Lung (tissue), 17 donors: ENCODE measurements at places on chromosomes 7 and 10. TPM values are rescaled to one million over a fixed set of nuclear protein-coding genes. Genes with fewer than 3 reads are reported as not detected.

The BTBD16 gene
- 0.67 TPM for total RNA-seq

The SFRP4 gene
- total RNA-seq = 2.5 TPM

The LIPJ gene
- total RNA-seq = 0.14 TPM

- no peak overlapping the region for H3K27ac ChIP-seq
- H3K36me3 ChIP-seq = no peaks in the 10 kb centered on the region
- peak; percentile 24 for DNase-seq
- no peaks in the 10 kb centered on the region for H3K27me3 ChIP-seq
- H3K4me1 ChIP-seq = no peaks in the 10 kb centered on the region
- H3K4me3 ChIP-seq = no peak overlapping the region
These were observed 131.9 kb downstream of the CALCR start for GRCh38 chr7:93442478-93443224.

The LIPN gene
- total RNA-seq = 0.55 TPM

GRCh38 chr7:51160990-51161615, 155.5 kb downstream of the COBL start:
- H3K4me1 ChIP-seq = no peaks in the 10 kb centered on the region
- H3K4me3 ChIP-seq = no peak overlapping the region
- no peak overlapping the region for H3K27ac ChIP-seq
- peaks cover 8% of the 10 kb centered on the region for H3K27me3 ChIP-seq
- no peaks in the 10 kb centered on the region for H3K36me3 ChIP-seq

The NPFFR1 gene
- total RNA-seq = 0.12 TPM

- no peak overlapping the region for H3K4me3 ChIP-seq
- no peaks in the 10 kb centered on the region for H3K27me3 ChIP-seq
- no peak overlapping the region for H3K27ac ChIP-seq
- H3K4me1 ChIP-seq = no peaks in the 10 kb centered on the region
These were observed 551.7 kb downstream of the GRM8 start for GRCh38 chr7:126700807-126701604.

The MSMB gene
- total RNA-seq = 0.64 TPM

- H3K4me1 ChIP-seq = no peaks in the 10 kb centered on the region
- no peaks in the 10 kb centered on the region for H3K27me3 ChIP-seq
- H3K4me3 ChIP-seq = no peak overlapping the region
- no peak overlapping the region for H3K27ac ChIP-seq
- no peak for DNase-seq
- no peaks in the 10 kb centered on the region for H3K36me3 ChIP-seq
These were observed 785.6 kb downstream of the REEP3 start for GRCh38 chr10:64306729-64307327.

The SVOPL gene
- total RNA-seq = 1.5 TPM

The IRF5 gene
- total RNA-seq = 6.0 TPM

DNA sequence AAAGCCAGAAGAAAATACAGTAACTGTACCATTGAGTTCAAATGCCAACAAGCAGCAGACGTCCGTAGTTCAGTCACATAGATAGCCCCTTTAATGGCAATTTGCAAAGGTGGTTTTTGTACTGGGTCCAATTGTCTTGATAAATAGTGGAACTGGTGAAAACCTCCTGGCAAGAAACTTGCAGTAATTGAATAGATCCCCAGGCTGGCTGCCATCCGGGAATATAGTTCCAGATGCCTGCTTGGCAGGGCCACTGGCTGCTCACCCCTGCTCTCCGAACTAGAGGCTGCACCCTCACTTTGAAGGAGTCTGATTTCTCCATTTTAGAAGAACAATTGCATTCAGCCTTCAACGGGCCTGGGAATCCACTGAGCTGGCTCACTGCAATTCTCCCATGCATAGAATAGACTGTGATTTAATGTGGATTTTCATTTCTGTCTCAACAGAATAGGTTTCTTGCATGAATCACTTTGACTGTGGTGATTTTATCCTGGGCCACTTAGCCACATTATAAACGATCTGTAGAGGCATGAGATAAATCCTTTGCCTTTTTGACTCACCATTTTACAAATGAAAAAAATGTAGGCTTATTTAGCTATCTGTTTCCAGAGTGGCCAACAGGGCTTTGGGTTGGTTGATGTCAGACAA, 35.9 kb upstream of the ELMO1 start:
- no peak overlapping the region for H3K4me3 ChIP-seq
- no peaks in the 10 kb centered on the region for H3K36me3 ChIP-seq
- DNase-seq = no peak
- H3K27me3 ChIP-seq = no peaks in the 10 kb centered on the region
- H3K27ac ChIP-seq = no peak overlapping the region

- H3K27me3 ChIP-seq = no peaks in the 10 kb centered on the region
- peaks cover 29% of the 10 kb centered on the region for H3K36me3 ChIP-seq
- no peak overlapping the region for H3K27ac ChIP-seq
- H3K4me1 ChIP-seq = no peaks in the 10 kb centered on the region
These were observed 34.9 kb downstream of the DCLRE1C start for GRCh38 chr10:14918964-14919363.

DNA sequence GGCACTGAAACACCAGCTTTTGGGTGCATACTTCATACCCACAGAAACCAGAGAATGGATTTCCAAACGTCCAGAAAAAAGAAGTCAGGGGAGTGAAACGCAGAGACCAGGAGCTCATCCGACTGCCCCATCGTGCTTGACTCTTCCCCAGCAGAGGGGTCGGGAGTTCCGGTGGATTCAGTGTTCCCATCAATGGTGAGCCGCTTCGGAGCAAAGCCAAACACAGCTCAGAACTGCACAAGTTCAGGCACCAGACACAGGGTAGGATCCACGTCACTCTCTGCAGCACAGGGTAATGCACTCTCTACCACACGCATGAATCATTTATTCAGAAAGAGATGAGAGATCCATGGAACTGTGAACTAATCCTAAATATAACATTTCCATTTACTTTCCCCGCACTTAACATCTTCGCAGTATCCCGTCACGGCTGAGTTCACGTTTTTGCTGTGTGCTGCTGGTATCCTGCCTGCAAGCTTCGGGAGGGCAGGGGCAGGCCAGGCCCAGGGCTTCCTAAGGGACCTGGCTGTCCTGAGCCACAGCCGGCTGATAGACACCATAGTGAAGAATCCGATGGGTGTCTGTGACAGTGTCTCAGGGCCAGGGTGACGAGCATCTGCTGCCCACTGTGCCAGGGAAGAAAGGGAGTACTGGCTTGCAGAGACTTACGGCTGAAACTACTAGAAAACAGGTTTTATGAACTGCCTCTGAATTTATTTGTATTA, 545.3 kb downstream of the PTPRN2 start:
- no peak overlapping the region for H3K4me3 ChIP-seq
- no peaks in the 10 kb centered on the region for H3K36me3 ChIP-seq
- DNase-seq = no peak
- H3K27me3 ChIP-seq = no peaks in the 10 kb centered on the region
- no peaks in the 10 kb centered on the region for H3K4me1 ChIP-seq
- H3K27ac ChIP-seq = no peak overlapping the region

The CADPS2 gene
- 37.9 TPM for total RNA-seq

The OR6V1 gene
- not detected for total RNA-seq

The CALHM3 gene
- total RNA-seq = not detected

DNA sequence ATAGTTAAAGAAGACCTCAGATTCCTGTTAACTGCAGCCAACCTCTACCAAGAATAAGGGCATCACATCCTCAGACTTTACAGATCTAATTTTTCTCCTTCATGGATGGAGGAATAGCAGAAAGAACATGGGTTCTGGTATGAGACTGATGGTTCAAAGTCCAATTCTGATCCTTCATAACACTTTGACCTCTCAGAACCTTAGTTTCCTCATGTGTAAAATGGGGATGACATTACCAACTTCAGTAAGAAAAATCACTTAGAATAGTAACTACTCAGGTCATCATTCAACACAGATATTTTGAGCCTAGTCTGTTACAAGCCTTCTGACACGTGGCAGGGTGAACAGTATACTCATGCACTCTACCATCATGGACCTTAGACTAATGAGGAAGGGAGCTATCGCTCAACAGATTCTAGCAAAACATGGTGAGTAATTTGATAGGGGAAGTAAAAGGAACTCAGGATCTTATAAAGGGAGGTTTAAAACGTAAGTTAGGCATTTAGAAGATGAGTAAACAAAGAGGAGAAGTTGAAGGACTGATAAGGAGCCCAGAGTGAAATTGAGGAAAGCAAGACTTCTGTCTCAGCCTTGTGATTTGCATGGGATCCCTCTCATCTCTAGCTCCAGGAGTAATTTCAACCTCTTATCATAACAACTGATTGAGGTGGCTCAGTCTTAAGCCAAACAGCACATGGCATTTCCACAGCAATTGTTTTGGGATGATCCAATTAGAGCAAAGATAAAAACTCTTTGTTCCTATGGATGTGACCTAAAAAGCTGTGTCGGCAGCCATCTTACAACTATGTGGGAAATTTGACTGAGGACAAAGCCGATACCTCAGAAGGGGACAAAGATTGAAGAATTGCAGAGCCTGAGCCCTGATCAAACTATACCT, 69.2 kb upstream of the TCF7L2 start:
- no peaks in the 10 kb centered on the region for H3K4me1 ChIP-seq
- H3K27ac ChIP-seq = no peak overlapping the region
- no peaks in the 10 kb centered on the region for H3K36me3 ChIP-seq
- H3K4me3 ChIP-seq = no peak overlapping the region
- H3K27me3 ChIP-seq = no peaks in the 10 kb centered on the region

The AGBL3 gene
- total RNA-seq = 3.6 TPM

The FAM13C gene
- 9.5 TPM for total RNA-seq

The AKR1C1 gene
- 7.9 TPM for total RNA-seq

The NPTX2 gene
- total RNA-seq = 2.3 TPM

DNA sequence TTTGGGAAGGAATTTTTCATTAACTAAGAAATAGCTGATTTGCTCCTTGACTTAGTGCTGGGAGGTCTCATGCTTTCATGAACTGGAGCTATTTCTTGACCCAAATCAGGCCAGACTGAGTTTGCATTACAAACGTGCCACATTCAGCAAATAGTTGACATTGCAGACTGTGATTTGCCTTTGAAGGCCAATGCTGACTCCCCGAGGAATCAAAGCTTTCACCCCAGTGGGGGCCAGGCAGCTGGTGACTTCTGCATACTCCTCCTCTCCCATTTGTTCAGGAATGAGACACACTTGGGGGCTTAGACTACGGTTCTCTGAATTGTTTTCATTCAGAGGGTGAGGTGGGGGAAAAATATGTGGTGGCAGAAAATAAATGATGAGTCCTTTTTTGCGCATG, 111.0 kb upstream of the JAZF1 start:
- no peaks in the 10 kb centered on the region for H3K36me3 ChIP-seq
- H3K4me3 ChIP-seq = no peak overlapping the region
- H3K27ac ChIP-seq = no peak overlapping the region

- no peak overlapping the region for H3K4me3 ChIP-seq
- H3K27me3 ChIP-seq = no peaks in the 10 kb centered on the region
- DNase-seq = peak; percentile 80
- H3K27ac ChIP-seq = peak overlapping the region; percentile 75
These were observed 196.8 kb downstream of the RNLS start for GRCh38 chr10:88386204-88386788.

The REPIN1 gene
- 50.3 TPM for total RNA-seq

GRCh38 chr10:131451407-131452015, 140.0 kb upstream of the TCERG1L start:
- H3K36me3 ChIP-seq = no peaks in the 10 kb centered on the region
- peaks cover 17% of the 10 kb centered on the region for H3K4me1 ChIP-seq
- H3K27ac ChIP-seq = no peak overlapping the region

GRCh38 chr7:145219461-145219860, 383.6 kb upstream of the TPK1 start:
- DNase-seq = no peak
- no peaks in the 10 kb centered on the region for H3K27me3 ChIP-seq
- H3K4me3 ChIP-seq = no peak overlapping the region
- H3K36me3 ChIP-seq = no peaks in the 10 kb centered on the region
- no peak overlapping the region for H3K27ac ChIP-seq

The PRF1 gene
- total RNA-seq = 9.4 TPM

The MYO3A gene
- total RNA-seq = 0.55 TPM

DNA sequence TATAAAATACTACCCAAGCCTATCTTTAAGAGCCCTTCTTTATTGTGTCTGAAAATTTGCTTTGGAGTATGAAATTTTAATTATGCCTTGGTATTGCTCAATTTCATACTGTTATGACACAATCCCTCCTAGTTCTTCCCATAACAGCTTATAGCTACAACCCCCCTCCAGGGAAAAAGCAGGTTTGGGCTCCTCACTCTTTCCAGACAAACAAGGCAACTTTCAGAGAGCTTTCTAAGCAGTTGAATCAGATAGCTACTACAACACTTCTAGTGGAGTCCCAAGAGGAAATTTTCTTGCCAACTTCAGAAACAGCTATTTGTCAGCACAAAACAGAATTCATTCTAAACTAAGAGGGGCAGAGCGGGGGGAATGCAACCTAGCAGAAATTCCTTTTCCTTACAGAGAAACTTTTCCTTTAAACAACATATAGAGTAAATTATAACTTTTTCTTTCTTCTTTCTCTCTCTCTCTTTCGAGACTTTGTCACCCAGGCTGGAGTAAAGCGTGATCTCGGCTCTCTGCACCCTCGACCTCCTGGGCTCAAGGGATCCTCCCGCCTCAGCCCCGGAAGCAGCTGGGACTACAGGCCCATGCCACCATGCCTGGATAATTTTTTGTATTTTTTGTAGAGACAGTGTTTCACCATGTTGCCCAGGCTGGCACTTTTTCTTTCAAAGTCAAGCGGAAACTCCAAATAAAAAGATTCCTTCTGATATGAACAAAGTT, 26.0 kb upstream of the JMJD1C start:
- no peak overlapping the region for H3K4me3 ChIP-seq
- H3K27ac ChIP-seq = no peak overlapping the region
- DNase-seq = peak; percentile 66
- H3K36me3 ChIP-seq = no peaks in the 10 kb centered on the region

DNA sequence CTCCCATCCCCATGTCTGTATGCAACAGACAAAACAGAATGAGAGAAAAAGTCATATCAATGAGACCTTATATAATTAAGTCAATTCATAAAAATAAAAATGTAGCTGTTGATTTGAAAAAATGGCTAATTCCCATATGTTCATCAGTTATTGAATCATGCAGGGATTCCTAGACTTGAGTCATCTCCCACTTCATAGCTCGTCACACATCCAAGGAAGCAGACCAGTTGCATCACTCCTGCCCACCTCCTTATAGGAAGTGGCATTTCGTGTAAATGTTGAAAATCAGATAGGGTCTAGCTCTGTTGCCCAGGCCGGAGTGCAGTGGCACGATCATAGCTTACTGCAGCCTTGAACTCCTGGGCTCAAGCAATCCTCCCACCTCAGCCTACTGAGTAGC, 56.1 kb upstream of the SH2B2 start:
- H3K27me3 ChIP-seq = no peaks in the 10 kb centered on the region
- no peak for DNase-seq
- H3K4me3 ChIP-seq = no peak overlapping the region
- no peak overlapping the region for H3K27ac ChIP-seq
- no peaks in the 10 kb centered on the region for H3K4me1 ChIP-seq

The NANOS1 gene
- total RNA-seq = 0.91 TPM

- H3K36me3 ChIP-seq = peaks cover under 1% of the 10 kb centered on the region
- H3K27me3 ChIP-seq = no peaks in the 10 kb centered on the region
- H3K27ac ChIP-seq = no peak overlapping the region
These were observed 47.9 kb downstream of the MTERF1 start for GRCh38 chr7:91832493-91833045.

- no peak overlapping the region for H3K4me3 ChIP-seq
- peaks cover 11% of the 10 kb centered on the region for H3K27me3 ChIP-seq
- DNase-seq = no peak
- H3K36me3 ChIP-seq = no peaks in the 10 kb centered on the region
These were observed 7.3 kb downstream of the NPY start for GRCh38 chr7:24291271-24291670.

The OR2A12 gene
- total RNA-seq = 0.06 TPM
